DMS53 (cell line): ENCODE measurements at places on chromosomes 7 and 10.
A peak's percentile ranks its signal among the peaks of the same experiment; 100 is the strongest.

GRCh38 chr7:126222782-126223181 lies 1030.0 kb downstream of the GRM8 start:
- DNase-seq = no peak

GRCh38 chr7:111098011-111098925 lies 7.3 kb downstream of the LRRN3 start:
- peak; percentile 81 for DNase-seq

DNA sequence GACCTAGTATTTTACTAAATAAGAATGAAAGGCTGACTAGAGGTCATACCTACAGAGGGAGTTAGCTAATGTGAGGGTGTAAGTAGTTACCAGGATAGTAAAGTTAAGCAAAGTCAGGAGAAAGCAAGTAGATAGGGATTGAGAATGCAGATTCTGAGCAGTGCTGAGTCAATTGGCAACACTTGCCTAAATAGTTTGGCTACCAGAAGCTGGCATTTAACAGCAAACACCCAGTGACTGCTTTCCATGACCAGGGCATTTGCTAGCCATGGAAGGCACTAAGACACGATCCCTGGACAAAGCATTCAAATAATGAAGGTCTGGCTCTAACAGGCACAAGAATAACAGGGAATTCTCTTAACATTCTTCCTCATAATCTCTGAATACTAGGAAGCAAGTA lies 25.9 kb downstream of the TNKS2 start:
- no peak for DNase-seq

DNA sequence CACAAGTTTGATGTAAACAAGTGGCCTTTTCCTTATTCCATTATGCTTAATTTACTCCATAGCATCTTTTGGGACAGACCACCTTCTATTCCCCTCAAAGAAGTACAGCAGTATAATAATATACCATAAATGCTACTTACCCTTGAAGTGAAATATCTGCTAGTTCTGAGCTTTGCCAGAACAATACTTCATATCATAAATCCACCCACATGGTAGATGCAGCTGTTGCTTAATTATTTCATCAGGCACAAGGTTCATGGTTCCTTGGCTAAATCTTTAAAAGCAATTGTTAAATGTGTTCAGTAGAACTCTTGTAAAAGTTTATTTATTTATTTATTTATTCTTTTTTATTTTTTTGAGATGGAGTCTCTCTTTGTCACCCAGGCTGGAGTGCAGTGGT lies 32.9 kb downstream of the CSTF2T start:
- DNase-seq = no peak

GRCh38 chr7:130150587-130150986 lies 54.6 kb downstream of the TMEM209 start:
- peak; percentile 34 for DNase-seq

- DNase-seq = peak; percentile 85
Observed at GRCh38 chr10:119445311-119445934, 97.1 kb downstream of the RGS10 start.

DNA sequence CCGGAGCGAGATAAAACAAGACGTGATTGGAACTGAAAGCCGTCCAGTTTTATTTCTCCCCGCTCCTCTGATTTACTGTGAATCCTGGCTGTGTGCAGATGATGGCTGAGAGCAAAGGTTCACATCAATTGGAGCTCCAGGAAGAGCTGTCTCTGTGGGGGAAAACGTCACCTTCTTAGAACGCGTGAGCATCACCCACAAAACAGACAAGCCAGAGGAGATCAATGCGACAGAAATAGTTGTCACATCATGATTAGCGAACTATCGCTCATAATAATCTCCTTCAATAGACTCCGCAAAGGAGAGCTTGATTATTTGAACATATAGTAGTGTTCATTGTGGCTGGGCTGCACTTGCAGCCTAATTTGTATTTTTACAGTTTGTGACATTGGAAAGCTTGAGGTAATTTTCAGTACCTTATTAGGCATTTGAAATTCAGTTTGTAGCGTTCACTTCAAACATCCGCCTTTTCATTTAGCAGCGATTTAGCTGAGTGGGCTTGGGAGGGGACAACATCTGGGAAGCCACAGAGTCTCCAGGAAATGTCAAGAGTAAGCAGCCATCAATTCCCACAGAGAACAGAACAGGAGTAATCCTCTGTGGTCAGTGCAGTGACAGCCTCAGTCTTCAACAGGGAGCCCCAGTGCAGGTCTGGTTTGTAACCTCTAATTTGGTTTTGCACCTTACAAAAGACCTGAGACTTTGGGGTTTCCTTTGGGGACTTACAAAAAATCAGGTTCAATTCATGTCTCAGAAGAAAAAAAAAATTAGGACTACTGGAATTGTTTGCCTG lies 276.8 kb upstream of the PFKP start:
- DNase-seq = no peak

- DNase-seq = no peak
Observed at GRCh38 chr10:131630772-131631258, 270.0 kb upstream of the PPP2R2D start.

- DNase-seq = no peak
Observed at GRCh38 chr10:29648983-29649268, 14.2 kb upstream of the SVIL start.

GRCh38 chr10:125344573-125345171 lies 184.3 kb upstream of the CTBP2 start:
- peak; percentile 83 for DNase-seq

GRCh38 chr10:102813734-102814452 lies 23.3 kb downstream of the CYP17A1 start:
- DNase-seq = no peak

DNA sequence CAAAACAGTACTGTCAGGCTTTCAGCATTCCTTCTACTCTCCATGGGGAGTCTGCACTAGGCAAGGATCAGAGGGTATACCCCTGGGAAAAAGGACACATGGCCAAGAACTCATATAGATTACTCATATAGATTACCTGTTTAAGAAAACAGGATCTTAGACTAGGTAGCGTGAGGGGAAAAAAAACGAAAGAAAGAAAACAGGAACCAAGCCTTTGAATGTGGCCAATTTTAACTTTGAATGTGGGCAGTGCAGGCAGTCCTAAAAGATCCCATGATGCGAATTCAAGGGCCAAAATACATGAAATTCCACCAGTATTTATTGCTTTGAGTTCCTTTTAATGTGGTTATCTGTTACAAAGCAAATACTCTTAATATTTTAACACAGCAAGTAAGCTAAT lies 108.6 kb upstream of the TAC1 start:
- DNase-seq = no peak

GRCh38 chr7:45456105-45456504 lies 118.1 kb upstream of the ADCY1 start:
- no peak for DNase-seq

GRCh38 chr7:129778770-129779601 lies 167.5 kb downstream of the NRF1 start:
- peak; percentile 74 for DNase-seq

- DNase-seq = no peak
Observed at GRCh38 chr7:18337048-18337809, 158.3 kb upstream of the HDAC9 start.

DNA sequence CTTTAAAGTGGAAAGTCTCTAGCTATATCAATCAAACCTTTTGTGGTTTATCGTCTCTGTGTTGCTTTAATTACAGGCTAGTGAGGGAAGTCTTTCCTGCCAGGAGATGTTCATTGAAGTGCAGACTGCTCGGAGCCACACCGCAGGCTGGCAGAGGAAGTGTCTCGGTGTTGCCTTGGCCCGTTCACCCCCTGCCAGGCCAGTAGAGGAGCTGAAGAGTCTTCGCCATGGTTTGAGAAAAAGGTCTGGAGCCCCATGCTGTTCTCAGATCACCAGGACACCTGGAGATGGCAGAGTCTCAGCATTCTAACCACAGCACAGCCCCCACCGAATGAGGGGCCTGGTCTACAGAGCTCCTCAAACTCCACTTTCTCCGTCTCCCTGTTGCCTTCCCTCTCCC lies 275.9 kb upstream of the PLPP4 start:
- DNase-seq = no peak

DNA sequence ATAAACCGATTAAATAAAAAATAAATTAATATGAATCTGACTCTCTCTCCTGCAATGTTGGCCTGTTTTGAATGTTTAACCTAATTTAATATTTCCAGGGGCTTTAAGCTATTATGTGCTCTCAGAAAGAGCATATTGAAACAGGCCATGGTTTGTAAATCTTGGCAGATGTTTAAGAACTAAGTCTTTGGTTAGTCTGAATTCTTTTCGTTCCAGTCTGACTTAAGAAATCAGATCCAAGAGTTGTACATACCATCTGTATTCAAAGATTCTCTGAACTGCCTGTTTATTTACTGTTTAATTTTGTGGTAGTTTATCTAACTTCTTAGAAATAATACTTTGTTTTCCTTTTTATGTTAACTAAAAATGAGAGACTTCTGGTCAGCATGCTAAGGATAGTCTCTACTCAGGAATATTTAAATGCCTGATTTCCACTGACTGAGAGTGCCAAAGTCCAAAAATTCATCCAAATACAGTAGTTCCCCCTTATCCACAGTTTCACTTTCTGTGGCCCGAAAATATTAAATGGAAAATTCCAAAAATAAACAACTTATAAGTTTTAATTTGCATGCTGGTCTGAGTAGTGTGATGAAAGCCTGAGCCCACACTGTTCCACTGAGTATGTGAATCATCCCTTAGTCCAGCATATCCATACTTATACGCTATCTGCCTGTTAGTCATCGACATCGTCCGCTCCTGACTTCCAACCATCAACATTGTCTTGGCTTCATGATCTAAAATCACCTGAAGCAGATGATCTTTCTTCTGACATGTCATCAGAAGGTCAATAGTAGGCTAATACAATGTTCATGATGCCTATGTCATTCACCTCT lies 238.1 kb upstream of the CSTF2T start:
- no peak for DNase-seq

DNA sequence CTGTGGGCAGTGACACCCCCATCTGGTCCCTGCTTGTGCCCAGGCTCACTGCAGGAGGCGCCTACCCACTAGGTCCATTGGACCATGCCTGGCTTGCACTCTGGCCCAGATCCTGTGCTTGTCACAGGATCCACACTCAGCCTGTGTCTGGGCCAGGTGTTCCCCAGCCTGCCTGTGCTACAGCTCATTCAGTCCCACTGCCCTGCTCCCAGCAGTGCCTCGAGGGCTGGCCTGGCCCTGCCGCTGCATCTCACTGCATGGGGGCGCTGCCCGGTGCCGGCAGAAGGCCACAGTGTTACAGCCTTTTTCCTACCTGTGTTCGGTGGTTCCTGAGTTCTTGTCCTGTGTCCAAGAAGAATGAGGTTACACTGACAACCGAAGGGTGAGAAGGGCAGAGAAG lies 21.3 kb downstream of the SDHAF3 start:
- DNase-seq = no peak

GRCh38 chr7:26760501-26760900 lies 103.9 kb downstream of the SKAP2 start:
- DNase-seq = no peak

GRCh38 chr10:31709476-31709875 lies 219.2 kb downstream of the ARHGAP12 start:
- no peak for DNase-seq

DNA sequence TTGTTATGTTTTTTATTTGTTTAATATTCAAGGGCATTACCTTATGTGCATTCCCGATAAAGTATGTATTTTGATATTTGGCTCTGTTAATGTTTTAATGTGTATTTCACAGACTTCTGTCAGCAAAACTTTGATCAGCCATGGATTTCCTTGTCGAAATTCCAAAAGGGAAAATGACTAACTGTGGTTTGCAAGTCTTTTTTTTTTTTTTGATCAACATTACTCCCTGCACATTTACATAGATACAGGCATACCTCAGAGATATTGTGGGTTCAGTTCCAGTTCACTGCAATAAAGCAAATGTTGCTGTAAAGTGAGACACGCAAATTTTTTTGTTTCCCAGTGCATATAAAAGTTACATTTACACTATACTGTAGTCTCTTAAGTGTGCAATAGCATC lies 351.9 kb downstream of the CXCL12 start:
- no peak for DNase-seq
